HS-27A (cell line): ENCODE measurements at places on chromosomes 2 and 18.
A peak's percentile ranks its signal among the peaks of the same experiment; 100 is the strongest.

DNA sequence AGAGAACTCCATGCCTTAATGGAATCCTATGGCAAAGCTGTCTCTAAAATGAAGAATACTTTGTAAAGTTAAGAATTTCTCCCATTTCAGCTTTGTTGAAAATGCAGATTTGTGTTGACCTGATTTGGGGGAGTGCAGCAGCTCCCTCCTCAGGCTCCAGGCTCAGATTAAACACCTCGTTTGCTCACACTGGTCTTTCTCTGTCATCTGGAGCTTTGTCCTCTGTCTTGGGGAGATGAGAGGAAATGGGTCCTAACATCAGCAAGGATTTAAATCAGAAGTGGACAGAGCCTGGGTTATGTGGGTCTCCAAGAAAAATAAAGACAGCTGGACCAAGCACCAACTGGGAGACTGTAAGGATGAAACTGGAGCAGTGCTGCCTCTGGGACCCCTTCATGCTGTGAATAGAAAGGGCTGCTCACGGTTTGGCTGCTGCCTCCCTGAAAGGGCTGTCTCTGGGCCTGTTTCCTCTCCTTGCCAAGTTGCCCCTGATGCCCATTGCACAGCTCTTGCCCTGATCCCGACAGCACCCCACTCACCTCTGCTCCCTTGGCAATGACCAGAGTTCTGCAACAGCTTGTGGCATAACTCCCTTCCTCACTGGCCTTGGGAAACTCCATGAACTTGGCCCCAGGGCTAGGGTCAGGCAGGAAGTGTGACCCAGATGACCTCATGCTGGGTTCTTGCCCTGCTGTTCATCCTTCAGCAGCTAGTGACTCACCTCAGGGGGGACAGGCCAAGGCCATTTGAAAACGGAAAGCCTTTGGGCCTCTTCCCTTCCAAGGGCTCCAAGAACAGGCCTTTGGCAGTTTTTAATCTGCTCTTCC is 197.2 kb downstream of the CYP26B1 start:
- no peak for DNase-seq

DNA sequence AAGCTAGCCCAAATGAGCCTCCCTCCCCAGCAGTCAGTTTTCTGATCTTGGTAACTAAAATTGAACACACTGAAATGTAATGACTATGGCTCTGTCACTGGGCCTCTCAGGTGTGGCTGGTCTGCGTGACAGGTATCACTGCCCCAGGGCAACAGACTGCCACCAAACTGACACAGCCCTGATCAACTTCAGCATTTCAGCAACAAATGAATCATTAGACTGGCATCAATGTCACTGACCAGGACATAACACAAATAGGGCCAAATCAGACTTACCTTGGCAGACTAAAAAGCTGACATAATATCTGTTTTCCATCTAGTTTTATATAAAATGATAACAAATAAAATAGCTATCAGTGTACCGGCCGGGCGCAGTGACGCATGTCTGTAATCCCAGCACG is 290.8 kb upstream of the CHAC2 start:
- no peak for DNase-seq

- DNase-seq: no peak
Measured at GRCh38 chr2:157055660-157056199, 201.8 kb upstream of the GALNT5 start.

DNA sequence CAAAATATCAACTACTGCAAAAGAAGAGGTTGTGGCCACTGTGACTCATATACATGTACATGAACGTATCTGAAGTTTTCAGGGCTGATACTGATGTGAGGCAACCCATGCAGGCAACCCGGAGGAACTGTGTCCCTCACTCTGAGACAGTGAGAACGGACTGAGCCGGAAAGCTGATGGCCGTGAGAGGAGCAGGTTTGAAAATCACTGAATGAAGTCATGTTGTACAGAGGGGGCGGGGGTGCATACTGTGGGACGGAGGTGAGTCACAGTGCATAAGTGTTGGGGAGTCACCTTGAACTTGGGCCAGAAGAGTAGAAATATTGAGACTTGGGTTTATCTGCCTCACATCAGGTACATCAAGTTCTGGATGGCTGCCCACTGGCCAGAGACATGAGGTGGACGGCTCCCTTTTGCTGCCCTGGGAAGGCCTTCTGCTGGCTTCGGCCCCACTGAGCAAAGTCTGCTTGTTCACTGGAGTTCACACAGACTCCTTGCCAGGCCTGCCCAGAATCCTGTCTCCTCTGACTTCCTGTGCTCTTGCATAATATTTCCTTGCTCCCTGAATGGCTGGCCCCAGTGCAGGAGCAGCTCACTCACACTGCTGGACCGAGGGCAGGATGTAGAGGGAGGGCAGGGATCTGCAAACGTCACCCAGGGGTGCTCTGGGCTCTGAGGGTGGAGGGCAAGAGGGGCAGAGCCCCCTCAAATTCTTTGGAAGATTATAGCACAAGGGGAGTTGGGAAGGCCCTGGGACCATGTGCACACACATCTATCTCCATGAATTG is 18.1 kb downstream of the EPAS1 start:
- peak; percentile 78 for DNase-seq

- DNase-seq: no peak
Measured at GRCh38 chr2:229849073-229849472, 72.7 kb downstream of the TRIP12 start.

DNA sequence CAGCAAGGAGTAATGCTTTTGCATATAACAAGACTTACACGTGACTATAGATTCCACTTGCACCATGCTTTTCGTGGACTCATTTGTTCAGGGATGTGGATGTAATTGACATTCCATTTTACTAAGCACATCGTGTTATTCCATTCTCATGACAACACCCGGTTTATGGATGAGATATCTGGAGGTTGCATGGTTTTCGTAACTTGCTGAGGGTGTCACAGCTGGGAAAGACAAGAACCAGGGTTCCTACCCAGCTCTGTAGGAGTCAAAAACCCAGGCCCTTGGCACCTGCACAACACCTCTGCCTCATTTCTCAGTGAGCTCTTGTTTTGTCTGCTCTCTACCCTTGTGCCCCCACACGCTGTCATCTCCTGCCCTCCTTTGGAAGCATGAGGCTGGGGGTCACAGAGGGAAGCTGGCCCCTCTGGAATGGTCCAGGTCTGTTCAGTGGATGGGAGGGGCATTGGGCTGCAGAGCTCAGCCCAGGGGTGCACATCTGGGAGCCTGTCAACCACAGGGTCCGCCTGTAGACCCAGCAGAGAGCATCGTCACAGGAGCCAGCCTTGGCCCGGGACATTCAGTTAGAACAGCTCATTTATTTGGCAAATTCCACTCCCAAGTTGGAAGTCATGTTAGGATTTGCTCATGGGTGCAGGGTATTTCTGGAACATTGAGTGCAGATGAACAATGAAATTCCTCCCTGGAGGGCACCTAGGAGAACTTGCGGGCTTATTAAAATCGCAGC is 120.1 kb upstream of the TWIST2 start:
- no peak for DNase-seq
